ENCODE measurements at places on chromosomes 13 and 19.

GRCh38 chr19:29881386-29881785, 60.7 kb upstream of the URI1 start:
- no peak for DNase-seq

DNA sequence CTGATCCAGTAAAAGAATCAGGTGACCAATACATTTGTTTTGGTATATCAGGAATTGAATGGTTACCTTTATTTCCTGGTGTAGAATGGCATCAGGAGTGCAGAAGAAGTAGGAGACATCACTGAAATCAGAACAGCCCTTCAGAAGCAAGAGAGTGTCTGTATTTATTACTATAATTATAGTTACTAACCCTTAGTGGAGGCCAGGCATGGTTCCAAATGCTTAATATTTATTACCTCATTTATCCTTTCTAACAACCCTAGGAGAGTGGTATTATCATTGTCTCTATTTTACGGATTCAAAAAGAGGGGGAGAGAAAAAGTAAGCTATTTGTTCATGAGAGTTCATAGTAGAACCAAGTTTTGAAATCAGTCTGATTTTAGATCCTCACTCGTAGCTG, 1292.9 kb downstream of the PCDH9 start:
- DNase-seq, result no peak

DNA sequence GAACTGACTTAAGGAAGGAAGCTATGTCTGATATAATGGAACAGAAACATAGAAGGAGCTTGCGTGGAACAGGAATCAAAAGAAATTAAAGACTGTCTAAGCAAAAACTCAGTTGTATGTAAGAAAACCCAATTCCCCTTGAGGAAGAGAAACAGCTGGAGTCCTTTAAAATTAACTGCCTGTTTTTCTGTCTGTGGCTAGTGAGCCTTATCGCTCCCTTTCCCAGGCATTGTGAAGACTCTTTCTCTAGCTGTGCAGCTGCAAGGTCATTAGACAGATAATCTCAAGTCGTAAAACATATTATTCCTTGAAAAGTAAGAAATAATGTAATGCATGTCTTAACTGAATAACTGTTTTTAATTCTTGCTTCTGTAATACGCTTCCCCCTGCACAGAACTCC, 39.7 kb upstream of the IGSF23 start:
- DNase-seq, result no peak

DNA sequence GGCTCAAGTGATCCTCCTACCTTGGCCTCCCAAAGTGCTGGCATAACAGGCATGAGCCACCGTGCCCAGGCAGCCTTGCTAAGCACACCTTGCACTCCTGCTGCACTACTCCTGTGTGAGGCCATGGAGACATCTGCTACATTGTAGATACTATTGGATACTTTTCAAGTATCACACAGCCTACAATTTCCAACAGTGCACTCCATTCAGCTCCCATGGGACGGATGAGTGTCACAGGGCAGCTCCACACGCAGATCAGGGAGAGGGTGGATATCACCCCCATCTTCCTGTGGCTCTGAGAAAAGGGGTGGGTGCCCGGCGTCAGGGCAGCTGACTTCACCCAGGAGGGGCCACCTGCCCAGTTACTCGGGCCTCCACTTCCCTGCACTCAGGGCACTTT, 39.1 kb upstream of the CCNE1 start:
- DNase-seq, result no peak

- DNase-seq, result no peak
Observed at GRCh38 chr19:16750081-16750480, 30.4 kb downstream of the NWD1 start.

DNA sequence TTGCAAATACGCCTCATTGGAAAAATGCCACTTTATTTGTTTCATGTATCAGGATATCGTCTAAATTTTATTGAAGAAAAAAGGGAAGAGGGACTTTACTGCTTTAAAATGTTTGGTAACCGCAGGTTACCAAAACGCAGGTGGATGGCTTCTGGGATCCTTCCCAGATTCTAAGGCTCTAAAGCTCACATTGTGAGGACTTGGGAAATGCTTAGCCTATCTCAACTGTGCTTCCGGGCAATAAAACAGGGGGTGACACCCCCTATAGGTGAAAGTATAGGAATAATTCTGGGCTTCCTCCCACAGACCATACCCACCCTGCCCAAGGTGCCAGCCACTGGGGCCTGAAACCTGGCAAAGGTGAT, 73.2 kb upstream of the IPO5 start:
- DNase-seq, result no peak

DNA sequence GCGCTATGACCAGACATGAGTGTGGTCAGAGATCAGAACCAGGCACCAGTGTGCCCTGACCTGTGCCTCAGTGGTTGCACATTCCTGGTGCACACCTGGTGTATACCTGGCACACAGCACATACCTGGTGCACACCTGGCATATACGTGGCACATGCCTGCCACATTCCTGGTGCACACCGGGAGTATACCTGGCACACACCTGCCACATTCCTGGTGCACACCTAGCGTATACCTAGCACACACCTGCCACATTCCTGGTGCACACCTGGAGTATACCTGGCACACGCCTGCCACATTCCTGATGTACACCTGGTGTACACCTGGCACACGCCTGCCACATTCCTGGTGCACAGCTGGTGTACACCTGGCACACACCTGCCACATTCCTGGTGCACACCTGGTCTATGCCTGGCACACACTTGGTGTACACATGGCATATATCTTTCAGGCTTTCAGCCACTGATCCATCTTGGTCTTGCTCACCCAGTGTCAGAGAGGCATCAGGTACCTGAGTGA, 61.3 kb upstream of the ADGRL1 start:
- DNase-seq, result no peak

DNA sequence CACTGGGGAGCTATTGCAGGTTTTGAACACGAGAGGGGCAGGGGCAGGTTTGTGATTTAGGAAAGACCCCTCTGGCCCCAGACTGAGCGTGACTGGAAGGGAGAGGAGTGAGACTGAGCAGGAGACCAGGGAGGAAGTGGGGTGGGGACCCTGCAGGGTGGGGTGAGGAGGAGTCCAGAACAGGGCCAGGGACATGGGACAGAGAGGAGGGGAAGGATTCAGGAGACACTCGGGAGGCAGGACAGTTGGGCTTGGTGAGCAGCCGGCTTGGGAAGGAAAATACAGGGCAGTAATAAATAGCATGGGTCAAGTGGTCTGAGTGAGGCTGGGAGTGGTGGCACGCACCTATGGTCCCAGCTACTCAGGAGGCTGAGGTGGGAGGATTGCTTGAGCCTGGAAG, 9.4 kb downstream of the FOSB start:
- no peak for DNase-seq

DNA sequence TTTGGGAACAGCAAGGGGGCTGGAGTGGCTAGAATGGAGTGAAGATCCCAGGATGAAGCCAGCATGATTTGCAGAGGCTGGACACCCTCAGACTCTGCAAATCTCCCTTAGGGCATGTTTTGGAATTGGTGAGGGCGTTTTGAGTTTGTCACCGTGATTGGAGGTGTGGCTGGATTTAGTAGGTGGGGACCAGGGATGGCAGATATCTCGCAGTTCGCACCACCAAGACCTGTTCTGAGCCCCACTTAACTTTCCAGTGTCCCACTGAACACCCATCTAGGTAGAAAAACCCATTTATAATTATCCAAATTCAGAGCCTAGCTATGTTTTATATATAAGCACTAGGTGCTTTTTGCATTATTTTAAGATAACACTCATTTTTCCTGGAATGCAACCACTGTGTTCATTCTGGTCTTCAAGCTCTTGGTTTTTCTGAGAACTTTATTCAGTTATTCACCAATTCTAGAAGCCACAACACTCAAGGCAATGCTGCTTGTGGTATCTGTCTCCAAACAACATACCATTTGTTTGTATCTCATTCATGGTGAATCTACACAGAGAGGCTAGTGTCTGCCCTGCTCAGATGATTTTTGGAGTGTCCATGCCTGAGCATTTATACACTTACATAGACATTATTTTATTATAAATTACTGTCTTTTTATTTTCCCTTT, 3.0 kb upstream of the NANOS2 start:
- no peak for DNase-seq

- no peak for DNase-seq
Observed at GRCh38 chr19:50678323-50678722, 29.1 kb downstream of the C19orf81 start.

DNA sequence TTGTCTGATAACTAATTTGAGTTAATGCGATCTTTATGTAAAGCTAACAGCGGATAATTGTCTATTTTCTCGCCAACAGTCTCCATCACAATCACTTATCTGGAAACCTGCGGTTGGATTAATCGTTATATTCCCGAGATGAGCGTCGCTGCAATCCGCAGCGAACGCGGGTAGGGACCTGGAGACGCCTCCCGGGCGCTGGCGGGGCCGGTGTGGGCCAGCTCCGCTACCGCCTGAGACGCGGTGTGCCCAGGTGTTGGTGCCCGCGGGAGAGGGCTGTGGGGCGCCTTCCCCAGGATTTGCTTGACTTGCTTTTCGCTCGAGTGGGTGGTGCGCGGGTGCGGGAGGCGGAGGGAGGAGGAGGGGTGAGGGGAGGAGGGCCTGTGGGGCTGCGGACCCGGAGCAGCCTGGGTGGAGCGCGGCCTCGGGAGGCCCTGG, 38.3 kb downstream of the SOX1 start:
- no peak for DNase-seq

DNA sequence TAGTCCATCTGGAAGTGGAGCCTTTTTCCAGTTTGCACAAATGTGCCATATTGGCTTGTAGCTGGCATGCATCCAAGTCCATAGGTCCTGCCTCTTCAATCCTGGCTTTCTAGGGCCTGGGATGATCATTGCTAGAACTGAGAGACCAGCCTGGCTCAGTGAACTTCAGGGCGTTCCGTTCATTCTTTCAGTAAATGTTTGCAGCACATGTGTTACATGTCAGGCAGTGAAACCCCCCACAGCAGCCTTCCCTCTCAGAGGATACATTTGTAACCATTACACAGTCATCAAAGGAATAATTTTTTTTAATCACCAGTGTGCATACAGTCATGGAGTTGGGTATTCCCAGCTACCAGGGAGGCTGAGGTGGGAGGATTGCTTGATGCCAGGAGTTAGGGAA, 9.7 kb downstream of the FUT2 start:
- no peak for DNase-seq

Data from stimulated activated CD4-positive, alpha-beta T cell treated with anti-CD3 and anti-CD28 coated beads, Interleukin-4, amount 100 ng/mL, for 1 hour (primary cell).